ENCODE measurements at places on chromosomes 2 and 18. TPM values are rescaled to one million over a fixed set of nuclear protein-coding genes. Genes with fewer than 3 reads are reported as not detected.

SOCS6 gene
- 22.3 TPM for total RNA-seq

MAPK4 gene
- total RNA-seq: 6.2 TPM

MEMO1 gene
- total RNA-seq: 25.0 TPM

MTCL1 gene
- 38.2 TPM for total RNA-seq

OTX1 gene
- not detected for total RNA-seq

ASB18 gene
- not detected for total RNA-seq

CDH19 gene
- 47.3 TPM for total RNA-seq

Measured in esophagus muscularis mucosa (tissue), 4 donors.